ENCODE measurements at places on chromosomes 3 and 15.

DNA sequence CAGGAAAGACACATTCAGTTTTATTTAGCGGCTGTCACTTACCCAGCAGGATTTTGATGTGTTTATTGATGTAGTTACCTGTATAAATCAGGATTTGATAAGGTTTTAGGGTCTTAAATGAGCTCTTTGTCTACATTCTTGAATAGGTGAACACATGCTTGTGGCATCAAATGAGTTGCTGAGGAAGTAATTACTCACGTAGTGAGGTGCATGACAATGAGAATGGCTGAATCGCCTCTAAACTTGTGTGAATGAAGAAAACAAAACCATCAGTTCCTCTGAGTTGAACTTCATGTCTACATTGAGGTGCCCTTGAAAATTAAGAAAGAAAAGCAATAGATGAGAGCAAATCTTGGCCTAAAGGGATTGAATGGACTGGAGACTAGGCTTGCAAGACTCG is 245.6 kb upstream of the SATB1 start:
- DNase-seq, result no peak

DNA sequence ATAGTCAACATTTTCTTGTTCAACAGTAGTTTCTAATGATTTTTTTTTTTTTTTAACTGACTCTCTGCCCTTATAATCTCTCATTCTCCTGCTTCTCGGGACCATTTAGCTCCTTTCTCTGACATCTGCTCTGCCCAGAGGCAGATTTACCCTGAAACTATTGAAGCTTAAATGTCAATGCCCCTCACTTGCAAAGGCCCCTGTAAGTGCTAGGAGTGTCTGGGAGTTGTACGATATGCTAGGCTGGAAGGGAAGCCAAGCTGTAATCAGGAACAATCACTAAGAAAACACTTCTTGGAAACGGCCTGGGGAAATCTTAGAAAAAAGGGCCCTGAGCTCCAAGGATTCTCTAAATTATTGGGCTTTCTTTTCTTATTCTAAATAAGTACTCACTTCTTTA is 5.8 kb upstream of the PLOD2 start:
- no peak for DNase-seq

DNA sequence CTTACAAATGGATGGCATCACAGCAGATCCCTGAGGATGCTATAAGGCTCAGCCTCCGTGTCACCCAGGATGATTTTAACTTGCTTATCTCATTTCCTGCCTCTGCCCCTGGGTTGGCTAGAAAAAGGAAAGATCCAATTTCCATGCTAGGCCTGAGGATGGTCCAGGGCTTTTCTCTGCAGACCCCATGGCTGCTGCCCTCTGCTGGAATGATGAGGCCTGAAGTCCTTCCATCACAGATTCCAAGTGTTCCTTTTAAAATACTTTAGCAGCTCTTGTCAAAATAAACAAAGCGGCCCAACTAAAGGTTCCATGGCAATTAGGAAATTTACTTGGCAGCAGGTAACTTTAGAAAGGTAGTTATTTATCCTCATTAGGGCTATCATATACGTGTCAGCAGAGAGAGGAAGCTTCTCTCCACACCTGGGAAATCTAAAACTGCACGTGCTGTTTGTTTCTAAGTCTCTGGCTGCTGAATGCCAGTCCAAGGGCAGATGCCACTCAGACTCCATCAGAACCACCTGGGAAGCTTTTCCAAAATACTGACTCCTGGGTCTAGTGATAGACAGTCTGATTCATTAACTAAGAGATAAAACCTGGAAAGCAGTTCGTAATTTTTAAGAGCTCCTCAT is 401.9 kb upstream of the IL12A start:
- no peak for DNase-seq

DNA sequence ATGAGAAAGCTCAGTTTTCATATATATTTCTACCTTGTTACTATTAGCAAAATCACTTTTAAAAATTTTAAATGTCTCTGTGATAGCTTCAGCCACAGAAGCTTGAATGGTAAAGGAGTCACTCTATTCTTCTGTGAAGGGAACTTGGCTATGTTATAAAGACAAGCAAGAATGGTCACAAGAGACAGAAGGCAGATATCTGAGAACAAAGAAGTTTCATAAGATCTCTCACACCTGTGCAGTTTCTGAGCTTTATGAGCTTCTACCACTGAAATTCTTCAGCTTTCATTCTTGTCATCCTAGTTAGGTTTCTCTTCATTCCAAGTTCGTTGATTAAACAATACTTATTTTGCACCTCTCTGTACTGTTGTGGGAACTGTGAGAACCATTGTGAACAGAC is 853.4 kb downstream of the IGSF11 start:
- DNase-seq, result no peak

DNA sequence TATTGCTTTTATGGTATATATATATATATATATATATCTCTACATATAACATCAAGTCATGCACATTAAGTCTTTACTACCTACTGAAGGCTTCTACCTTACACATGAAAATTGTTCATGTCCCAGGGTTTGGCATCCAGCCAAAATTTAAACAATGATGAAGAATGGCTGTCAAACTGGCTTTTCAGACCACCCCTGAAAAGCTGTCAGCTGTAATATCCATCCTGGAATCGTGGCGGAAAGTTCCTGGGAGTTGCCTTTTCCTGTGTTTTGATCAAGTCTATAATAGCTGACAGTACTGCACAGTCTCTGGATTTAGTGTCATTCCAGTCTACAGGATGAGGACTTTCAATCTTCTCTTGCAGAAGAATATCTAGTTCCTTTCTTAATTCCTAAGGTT is 48.3 kb downstream of the DHX36 start:
- no peak for DNase-seq

DNA sequence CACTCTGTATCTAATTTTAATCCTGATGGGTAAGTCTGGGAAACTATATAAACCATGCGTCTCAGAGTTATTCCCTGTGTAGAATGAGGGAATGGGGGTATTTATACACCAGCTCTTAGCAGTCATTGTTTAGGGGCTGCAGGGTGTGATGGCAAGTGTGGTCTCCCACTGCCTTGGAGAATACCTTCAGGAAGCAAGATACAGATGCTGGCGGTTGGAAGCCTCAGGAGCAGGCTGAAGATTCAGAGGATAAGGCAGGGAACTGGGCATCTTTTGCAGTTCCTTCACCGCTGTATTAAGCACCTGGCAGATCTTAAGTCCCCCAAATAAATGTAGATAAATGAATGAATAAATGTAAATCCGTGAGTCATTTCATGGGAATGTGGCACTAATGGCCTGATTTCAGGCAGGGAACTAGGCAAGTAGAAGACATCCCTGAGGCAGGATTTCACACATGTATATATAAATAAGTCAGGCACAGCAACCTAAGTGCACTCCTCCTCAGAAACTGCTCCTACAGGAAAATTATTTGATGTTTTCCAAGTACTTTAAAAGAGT is 209.2 kb upstream of the GADL1 start:
- DNase-seq, result no peak

DNA sequence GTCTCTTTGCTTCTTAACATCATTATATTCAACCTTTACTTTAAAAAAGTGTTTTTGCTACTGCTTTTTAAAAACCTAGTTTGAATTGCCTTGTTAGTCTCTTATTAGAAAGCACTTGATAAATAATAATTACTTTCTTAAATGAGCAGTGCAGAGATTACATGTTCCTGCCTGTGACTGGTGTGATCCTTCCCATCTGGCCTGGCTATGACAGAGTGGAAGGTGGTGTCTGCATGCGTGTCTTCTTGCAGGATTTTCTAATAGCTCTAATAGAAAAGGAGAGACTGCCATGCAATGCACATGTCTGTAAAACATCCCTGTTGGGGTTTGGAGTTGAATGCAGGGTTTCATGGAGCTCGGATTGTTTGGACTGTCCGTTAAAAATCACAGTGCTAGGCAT is 425.8 kb upstream of the TPM1 start:
- no peak for DNase-seq

GRCh38 chr15:74788683-74789151 is 6.8 kb downstream of the CSK start:
- no peak for DNase-seq

- no peak for DNase-seq
Measured at GRCh38 chr3:126435456-126436315, 40.0 kb downstream of the ZXDC start.

DNA sequence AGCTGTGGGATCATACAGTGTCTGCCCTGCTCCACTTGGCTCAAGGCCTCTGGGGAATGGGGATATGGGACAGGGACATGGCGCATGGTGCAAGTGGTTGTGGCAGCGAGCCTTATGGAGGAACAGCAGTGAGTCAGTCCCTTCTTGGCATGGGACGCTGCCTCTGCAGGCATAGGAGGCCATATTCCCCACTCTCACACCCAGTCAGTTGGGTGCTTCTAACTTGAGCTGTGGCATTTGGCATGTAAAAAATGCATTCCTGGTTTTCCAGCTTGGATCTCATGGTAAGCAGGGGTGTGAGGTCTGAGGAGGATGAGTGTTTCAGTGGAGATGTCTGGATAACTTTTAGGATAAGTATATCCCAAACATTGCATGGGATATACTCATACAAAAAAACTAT is 31.6 kb upstream of the UBE2Q2 start:
- no peak for DNase-seq

GRCh38 chr3:156742401-156742800 is 68.0 kb downstream of the TIPARP start:
- DNase-seq, result no peak

DNA sequence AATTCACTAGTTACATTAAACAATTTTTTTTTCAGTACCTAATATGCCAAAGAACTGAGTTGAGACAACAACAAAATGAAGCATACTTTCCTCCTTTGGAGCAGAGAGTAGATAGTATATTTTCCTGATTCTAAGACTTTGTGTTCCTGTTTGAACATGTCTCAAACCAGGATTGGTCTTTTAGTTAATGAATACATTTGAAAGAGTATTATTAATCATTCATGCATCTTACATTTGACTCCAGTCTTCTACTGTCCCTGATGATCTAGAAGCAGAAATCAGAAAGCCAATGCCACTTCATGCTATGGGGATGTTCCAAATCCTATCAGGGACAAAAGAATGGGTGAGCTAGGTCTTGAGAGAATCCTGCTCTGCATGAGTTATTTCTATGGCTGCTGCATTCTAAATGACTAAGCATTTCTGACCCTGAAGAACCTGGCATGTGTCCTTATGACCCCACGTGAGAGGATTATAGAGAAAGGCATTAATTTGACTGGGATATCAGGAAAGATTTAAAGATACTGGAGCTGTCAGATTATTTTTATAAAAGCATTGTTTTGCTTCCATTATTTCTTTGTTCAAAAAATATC is 32.9 kb upstream of the MBNL1 start:
- no peak for DNase-seq

DNA sequence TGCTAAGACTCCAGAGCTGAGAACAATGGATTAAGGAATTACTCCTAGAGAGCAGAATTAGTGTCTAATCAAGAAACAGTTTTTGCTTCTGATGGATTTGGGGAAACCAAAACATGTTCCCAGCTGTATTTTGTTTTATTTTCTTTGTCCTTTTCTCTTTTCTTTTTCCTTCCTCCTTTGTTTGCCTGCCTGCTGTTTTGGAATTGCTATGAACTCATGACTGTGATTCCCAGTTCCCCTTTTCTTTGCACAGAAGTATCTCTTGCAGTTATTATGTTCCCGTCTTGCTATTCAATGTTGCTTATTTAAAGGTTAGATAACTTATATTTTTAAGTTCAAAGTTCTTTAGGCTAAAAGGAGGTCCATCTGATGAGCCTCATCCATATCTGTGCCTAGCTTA is 77.0 kb upstream of the GBE1 start:
- DNase-seq, result no peak

DNA sequence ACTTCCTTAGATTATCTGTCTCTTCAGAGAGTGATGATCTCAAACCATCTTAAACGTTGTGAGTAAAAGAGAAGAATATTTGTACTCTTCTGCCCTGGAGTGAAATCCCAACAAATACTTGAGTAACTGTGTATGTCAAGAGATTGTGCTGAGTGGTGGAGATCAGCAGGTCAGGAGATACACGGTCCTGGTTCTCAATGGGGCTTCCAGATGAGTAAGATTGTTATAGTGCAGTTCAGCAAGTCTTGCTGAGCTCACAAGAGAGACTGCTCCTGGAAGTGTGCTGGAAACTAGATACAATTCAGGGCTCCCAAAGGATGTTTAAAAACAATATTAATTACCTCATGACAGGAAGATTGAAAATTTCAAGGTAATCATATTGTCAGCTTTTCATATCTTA is 184.3 kb downstream of the AKAP13 start:
- DNase-seq, result no peak

DNA sequence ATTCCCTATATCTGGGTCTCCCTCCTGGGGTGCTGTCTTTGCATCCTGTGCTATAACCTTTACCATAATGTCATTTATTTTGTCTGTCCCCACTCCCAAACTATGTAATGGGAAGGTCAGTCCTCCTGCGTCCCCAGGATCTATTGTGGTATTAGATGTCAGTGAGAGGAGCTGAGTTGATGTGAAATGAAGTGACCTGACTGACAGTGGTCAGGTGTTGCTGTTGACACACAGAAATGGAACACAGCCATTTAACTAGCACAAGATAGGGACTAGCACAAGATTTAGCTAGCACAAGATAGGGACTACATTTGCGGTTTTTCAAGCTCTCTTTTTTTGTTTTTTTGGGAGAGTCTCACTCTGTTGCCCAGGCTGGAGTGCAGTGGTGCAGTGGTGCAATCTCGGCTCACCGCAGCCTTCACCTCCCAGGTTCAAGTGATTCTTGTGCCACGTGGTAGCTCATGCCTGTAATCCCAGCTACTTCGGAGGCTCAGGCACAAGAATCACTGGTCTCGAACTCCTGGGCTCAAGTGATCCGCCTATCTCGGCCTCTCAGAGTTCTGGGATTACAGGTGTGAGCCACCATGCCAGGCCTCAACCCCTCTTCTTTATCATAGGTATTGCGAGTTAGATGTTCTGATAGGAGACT is 5.2 kb downstream of the NGRN start:
- no peak for DNase-seq

DNA sequence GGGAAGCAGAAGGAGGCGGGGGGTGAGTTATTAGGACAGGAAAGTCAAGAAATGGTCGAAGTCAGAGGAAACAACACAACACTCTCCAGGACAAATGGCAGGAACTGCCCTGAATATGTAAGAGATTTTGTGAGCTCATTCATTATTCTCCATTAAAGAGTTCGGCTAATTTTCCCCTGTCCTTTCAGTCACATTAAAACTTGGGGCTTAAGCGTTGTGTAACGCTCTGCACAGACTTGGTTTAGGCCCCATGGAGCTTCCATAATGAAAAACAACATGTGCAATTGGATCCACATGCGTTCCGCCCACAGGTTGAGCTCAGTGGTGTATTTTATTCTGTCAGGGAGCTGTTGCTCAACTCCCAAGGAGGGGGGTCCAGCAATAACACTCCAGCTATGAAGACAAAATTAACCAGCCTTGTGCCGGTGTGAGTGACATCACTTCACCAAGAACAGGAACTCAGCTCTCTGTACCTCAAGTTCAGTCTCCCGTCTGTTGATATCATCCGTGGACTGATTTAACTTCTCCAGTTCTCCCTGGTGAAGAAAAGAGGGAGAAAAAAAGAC is 2.3 kb downstream of the SH3BP5 start:
- DNase-seq, result no peak

DNA sequence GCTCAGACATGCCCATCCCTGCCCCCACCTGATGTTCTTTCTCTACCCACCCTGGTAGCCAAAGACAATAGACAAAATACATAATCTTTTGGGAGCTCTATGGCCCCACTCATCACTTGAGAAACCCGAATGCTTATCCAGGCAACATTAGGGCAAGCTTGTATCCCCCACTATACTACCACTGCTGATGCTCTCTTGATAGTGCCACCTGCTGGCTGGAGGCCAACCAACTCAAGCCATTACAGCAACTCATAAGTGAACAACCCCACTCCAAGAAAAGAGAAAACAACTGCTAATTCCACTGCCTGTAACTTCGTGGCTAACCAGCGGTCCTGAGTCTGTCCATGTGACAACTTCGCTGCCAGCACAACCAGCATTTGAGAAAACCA is 342.5 kb upstream of the TGFBR2 start:
- DNase-seq, result no peak

GRCh38 chr15:64010719-64011118 is 35.6 kb downstream of the DAPK2 start:
- DNase-seq, result peak; percentile 39
